ENCODE measurements at places on chromosomes 5 and 9.

- DNase-seq = no peak
Measured at GRCh38 chr9:36935768-36936497, 98.1 kb downstream of the PAX5 start.

DNA sequence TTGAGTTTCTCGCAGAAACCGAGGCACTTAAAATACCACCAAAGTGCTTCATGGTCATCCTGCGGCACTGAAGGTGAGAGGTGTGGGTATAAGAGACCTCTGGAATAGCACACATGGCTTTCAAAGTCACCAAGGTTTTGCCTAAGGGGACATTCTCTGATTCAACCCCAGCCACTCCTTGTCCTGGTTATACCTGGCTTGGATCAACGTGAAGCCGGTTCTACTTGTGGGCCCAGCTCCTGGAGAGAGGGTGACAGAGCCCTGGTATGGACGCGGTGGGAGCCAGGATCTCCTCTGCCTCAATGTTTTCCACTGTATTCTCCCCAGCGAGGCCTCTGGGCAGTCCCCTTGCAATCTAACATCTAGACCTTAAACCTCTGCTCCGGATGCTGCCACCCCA, 132.0 kb downstream of the FSTL4 start:
- DNase-seq = no peak

DNA sequence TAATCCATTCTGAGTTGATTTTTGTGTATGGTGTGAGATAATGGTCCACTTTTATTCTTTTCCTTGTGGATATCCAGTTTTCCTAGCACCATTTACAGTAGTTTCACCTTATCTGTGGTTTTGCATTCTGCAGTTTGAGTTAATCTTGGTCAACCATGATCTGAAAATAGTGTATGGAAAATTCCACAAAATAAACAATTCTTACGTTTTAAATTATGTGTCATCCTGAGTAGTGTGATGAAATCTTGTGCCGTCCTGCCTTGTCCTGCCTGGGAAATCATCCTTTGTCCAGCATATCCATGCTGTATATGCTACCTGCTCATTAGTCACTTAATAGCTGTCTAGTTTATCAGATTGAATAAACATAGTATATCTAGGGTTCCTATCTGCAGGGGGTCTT, 42.1 kb downstream of the CDC42SE2 start:
- no peak for DNase-seq

DNA sequence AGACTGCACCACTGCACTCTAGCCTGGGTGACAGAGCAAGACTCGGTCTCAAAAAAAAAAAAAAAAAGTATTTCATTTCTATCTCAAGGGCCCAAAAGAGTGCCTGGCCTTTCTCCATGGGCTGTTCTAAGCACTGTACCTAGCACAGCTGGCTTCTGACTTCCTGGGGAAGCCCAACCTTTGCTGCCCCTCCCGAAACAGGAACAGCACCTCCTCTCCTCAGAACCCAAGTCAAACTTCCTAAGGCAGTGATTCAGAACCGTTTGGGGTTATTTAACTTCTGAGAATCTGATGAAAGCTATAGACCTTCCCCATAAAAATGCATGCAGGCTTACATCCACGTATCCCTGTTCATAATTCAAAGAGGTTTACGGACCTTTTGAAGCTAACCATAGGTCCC, 57.8 kb downstream of the NRG2 start:
- DNase-seq = no peak

GRCh38 chr9:2018162-2018643, 3.1 kb downstream of the SMARCA2 start:
- DNase-seq = peak; percentile 65

DNA sequence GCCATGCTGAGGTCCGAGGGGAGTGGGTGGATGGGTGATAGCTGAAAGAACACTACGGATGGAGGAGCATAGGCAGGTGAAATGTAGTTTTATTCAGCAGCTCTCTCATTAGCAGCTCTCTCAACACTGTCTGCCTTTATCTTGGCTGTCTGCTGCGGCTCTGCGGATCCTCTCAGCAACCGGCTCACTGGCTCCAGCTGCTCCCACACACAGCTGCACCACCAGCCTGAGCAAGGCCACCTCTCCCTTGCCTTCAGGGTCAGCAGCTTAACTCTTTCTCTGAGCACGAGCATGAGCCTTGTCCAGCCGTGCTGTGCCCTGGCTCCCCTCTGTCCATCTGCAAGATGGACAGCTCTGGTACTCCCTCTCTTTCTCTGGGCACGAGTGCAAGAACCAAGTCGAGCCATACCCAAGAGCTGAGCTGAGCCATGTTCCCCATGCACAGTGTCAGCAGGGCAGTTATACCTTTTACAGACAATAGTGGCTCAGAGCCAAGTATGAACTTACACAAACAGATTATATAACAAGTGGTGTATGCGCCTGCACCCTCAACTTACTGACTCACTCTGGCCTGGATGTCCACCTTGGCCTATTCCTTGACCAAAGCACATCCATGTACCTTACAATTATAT, 108.5 kb downstream of the MACIR start:
- DNase-seq = no peak

GRCh38 chr9:110116543-110116885, 91.4 kb downstream of the C9orf152 start:
- no peak for DNase-seq

- DNase-seq = no peak
Measured at GRCh38 chr9:68651280-68651893, 53.7 kb upstream of the PIP5K1B start.

DNA sequence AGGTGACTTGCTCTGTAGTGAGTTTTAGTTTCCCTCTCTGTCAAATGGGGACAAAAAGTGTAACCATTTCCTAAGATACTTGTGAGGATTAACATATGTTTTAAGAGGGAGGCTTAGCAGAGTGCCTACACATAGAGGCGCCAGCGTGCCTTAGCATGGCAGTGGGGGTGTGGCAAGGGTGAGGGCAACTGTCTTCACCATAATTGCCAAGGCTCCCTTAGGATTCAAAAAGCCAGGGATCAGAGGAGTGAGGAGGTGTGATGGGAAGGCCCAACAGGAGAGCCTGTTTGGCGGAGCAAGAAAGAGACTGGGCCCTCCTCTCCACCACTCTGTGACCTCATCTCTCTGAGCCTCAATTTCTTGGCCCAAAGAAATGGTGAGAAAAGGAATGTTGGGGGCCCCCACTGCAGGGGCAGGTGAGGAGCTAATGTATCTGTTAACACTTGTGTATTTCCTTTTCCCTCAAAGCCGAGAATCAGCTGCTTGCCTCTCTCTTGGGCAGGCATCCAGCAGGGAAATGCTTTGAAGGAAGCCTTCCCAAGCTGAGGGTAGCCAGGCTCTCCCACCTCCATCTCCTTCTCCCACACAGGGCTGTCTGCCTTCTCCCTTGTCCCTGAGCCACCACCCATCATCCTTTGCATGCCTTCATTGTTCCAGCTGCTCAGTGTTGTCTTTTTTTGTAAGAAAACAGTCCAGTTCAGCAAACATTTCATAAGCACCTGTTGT, 76.0 kb downstream of the DAB2IP start:
- no peak for DNase-seq

GRCh38 chr5:138159666-138160065, 18.8 kb downstream of the BRD8 start:
- DNase-seq = no peak

- DNase-seq = no peak
Measured at GRCh38 chr5:57529864-57530263, 47.3 kb upstream of the ACTBL2 start.

DNA sequence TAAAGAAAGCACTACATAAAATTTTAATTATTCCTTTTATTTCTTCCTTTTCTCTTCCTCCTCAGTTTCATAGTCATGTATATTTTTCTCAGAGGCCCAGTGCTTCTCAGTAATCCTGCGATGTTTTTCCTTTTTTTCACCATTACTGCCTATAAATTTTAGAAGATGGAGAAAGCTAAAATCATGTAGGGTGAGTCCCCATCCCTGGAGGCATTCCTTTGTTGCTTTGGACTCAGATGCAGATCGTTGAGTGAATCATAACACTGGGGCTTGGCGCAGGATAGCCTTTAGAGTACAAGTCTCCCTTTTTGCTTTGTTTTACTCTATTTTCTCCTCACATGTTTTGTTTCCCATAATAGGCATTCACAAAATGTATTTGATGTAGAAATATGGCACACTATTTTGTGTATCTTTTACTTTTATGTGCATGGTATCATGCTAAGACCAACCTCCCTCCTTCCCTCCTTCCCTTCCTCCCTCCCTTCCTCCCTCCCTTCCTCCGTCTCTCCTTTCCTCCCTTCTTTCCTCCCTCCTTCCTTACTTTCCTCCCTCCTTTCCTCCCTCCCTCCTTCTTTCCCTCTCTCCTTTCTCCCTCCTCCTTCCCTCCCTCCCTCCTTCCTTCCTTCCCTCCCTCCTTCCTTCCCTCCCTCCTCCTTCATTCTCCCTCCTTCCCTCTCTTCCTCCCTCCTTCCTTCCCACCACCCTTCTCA, 72.4 kb downstream of the NUDT12 start:
- no peak for DNase-seq

GRCh38 chr5:27315363-27316270, 277.2 kb upstream of the CDH9 start:
- no peak for DNase-seq

GRCh38 chr5:74257645-74258313, 382.7 kb downstream of the ENC1 start:
- no peak for DNase-seq

- no peak for DNase-seq
Measured at GRCh38 chr5:114649878-114650277, 288.0 kb downstream of the KCNN2 start.

- DNase-seq = peak; percentile 88
Measured at GRCh38 chr9:116737152-116737546, 50.0 kb downstream of the TRIM32 start.

GRCh38 chr5:109239456-109239855, 170.3 kb downstream of the PJA2 start:
- DNase-seq = no peak

DNA sequence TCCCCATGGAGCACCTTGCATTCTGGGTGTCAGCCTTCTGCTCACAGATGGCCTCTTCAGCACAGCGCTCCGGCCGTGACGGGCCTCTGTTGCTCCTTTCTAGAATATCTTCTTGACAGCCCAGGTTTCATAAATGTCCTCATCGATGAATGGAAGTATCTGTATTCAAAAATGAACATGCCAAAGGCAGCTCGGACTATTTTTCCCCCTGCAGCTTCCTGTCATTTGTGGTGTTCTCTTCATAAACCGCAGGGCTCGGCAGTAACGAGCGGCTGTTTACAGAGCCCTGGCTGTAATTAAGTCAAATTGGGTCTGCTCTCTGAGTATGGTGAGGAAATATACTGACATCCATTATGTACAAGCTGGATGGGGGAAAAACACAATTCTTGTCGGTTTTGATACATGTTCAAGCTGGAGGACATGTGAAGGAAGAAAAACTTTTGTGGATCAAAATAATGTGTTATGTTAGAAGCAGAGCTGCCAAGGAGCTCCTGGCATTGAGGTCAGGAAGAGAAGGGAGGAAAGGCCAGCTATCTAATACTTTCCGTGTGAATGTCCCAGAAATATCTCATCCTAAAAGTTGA, 154.1 kb upstream of the CD180 start:
- DNase-seq = peak; percentile 45

- DNase-seq = peak; percentile 73
Measured at GRCh38 chr9:121861501-121862180, 210.2 kb downstream of the DAB2IP start.

DNA sequence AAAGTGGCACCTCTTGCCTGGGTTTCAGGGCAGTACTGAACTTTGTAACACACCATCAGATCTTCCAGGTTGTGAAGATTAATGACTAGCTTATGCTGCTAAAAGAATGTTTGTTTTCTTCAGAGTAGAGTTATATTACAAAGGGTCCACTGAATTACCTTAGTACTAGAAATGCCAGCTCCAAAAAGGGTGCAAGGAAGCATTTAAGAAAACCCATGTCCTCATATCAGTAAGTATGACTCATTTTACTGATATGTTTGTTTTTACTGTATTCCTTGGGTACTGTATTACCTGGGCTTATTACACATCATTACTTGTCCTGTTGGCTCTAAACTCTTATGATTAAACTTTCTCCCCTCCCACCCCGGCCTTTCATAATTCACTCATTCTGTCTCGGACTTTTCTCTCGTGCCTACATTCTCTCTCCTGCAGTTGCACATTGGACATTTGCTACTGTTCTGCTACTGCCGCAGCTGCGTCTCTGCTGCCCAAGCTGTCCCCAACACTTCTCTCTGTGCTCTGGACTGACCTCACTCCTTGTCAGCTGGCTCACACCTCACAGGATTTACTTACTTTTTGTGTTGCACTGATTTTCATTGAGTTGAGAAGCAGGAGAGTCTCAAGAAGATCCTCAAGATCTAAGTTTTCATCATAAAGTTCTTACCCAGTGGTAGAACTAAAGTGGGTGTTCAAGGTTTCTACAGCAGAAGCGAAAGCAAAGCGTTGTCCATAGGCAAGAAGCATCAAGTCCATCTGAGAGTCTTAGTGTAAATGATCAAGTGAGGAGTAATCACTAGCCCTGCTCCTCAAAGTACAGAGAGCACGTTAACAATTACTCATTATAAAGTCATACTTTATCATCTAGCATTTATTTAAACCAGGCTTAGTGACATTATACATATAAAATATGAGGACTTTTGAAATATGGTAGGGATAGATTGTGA, 53.2 kb upstream of the C9orf72 start:
- DNase-seq = no peak

GRCh38 chr5:176454724-176455394, 6.7 kb downstream of the FAF2 start:
- DNase-seq = no peak

GRCh38 chr5:133928587-133929393, 39.6 kb downstream of the C5orf15 start:
- DNase-seq = no peak

- no peak for DNase-seq
Measured at GRCh38 chr9:87796196-87796595, 70.3 kb downstream of the CTSL start.

GRCh38 chr5:97601651-97602050, 418.6 kb upstream of the RIOK2 start:
- no peak for DNase-seq

GRCh38 chr5:119458911-119459632, 6.8 kb downstream of the HSD17B4 start:
- DNase-seq = no peak

- no peak for DNase-seq
Measured at GRCh38 chr5:176542135-176542595, 5.0 kb upstream of the RNF44 start.

DNA sequence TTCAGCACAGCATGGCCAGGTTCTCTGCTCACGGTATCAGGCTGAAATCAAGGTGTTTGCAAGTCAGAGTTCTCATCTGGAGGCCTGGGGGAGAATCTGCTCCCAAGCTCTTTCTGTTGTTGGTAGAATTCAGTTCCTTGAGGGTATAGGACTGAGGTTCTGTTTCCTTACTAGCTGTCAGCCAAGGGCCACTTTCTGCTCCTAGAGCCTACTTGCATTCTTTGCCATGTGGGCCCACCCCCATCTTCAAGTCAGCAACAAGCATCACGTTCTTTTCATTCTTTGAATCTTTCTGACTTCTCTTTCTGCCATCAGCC, 7.4 kb upstream of the CDC42SE2 start:
- DNase-seq = no peak

GRCh38 chr5:75243510-75243909, 6.8 kb upstream of the ANKRD31 start:
- no peak for DNase-seq

DNA sequence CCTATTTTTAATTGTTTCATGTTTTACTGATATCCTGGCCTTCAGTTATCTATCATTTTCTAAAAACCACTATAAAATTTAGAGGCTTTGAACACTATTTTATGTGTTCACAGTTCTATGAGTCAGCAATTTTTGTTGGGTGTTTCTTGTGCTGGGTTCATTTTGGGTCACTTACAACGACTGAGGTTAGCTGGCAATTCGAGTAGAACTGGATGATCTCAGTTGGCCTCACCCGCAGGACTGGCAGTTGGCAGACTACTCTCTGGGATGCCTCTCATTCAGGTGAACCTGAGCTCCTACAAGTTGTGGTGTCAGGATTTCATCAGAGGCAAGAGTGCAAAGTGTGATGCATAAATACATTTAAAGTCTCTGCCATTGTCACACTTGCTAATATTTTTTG, 151.0 kb upstream of the PAPPA start:
- DNase-seq = no peak

Measured in G401 (cell line).